ENCODE measurements at places on chromosomes 12 and 14.
A peak's percentile ranks its signal among the peaks of the same experiment; 100 is the strongest.

- peak; percentile 59 for DNase-seq
Measured at GRCh38 chr14:74945852-74946658, 9.3 kb downstream of the PGF start.

- no peak for DNase-seq
Measured at GRCh38 chr12:66744956-66745383, 66.1 kb upstream of the GRIP1 start.

DNA sequence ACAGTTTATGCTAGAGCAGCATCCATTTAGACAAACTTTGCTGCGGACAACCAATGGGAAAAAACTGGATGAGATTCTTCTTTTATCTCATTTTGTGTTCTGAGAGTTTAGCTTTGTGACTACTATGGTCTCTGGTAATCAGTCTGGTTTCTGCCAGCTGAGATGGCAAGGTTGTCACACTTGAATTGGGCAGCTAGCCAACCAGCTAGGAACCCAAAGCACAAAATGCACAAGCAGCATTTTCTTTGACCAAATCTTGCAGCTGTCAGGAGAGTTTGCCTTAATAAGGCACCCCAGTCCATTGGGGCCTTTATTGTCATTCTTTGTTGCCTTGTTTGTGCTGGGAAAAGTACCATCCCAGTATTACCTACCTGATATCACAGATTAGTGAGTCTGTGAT, 34.0 kb upstream of the ETV6 start:
- DNase-seq, result no peak

DNA sequence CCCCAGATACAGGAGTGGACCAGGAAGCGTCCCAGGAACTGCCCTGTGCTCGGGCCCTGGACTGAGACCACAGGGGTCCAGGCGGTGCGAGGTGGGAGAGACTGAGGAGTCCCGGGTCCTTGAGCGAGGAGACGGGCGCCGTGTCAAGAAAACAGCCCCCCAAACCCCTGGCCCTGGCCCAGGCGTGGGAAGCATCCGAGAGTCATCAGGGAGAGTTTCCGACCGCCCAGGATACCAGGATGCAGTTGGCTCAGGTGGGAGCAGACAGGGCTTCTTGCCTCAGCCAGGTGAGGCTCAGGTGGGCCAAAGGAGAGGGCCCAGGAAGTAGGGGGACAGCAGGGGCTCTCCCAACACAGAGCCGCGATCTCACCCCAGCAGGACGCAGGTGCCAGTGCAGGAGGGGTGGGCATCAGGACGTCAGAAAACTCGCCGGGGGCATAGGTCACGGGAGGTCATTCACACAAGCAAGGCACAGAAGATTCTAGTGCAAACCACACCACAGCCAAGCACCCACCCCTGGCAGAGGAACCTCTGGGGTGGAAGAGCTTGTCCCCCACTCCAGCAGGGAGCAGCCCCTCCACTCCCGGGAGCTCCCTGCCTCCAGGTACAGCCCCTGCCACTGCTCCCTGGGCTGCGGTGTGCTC, 102.5 kb upstream of the EIF5 start:
- no peak for DNase-seq

Measured in activated effector memory CD4-positive, alpha-beta T cell treated with Interleukin-2 at 50 U/mL for 16 hours (primary cell).